ENCODE measurements at places on chromosomes 13 and 19.
A peak's percentile ranks its signal among the peaks of the same experiment; 100 is the strongest.

DNA sequence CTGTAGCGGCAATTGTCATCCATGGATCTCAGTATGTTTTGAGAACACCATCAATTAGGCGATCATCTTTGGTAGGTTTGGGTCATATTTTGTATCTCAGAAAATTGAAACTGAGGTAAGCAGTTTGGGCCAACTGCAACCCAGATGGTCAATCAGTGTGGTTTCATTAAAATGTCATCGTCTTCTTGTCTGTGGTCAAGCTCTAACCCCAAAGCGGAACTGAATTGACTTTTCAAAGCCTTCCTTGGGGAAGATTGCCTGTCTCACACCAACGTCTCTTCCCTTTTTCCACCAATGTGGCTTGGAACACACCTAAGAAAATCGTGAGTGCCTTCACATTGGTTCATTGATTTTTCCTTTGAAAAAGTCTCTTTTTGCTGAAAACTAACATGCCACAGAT, 56.3 kb upstream of the UBAC2 start:
- no peak for DNase-seq

DNA sequence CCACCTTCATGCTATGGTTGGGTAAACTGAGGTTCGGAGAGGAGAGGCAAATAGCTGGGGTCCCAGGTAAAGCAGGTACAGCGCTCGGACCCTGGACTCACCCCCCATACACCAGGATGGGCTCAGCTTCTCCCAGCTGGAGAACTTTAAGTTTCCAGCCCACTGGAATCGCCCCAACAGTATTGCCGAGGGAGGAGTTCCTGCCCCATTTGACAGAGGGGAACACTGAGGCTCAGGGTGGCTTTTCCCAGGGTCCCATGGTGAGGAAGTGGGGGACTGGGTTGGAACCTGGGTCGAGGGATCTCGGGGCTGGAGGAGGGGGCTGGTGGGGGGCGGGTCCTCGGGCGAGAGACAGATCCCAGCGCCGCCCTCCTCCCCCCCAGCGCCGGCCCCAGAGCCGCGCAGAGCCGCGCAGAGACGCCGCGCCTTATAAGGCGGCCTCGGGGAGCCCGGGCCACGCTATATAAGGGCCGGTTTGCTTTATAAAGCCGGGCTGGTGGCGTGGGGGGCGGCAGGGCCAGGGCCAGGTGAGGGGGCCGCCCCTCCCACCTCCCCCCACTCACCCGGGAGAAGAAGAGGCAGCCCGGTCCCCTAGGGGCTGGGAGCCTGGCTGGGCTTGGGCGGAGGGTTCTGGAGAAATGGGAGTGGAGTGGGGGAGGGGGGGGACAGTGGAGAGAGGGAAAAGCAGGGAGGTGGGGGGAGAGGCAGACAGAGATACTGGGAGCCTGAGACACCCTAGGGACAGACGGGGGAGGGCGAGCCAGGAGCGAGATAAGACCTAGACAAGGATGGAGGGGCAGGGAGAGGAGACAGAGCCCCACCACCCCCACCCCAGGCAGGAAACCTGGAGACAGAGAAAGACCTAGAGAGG, 1.1 kb downstream of the CNN1 start:
- DNase-seq: peak; percentile 41

GRCh38 chr13:107968470-107968869, 246.9 kb downstream of the LIG4 start:
- no peak for DNase-seq

- DNase-seq: no peak
These were observed 648.7 kb downstream of the UQCRFS1 start for GRCh38 chr19:28563964-28564921.

DNA sequence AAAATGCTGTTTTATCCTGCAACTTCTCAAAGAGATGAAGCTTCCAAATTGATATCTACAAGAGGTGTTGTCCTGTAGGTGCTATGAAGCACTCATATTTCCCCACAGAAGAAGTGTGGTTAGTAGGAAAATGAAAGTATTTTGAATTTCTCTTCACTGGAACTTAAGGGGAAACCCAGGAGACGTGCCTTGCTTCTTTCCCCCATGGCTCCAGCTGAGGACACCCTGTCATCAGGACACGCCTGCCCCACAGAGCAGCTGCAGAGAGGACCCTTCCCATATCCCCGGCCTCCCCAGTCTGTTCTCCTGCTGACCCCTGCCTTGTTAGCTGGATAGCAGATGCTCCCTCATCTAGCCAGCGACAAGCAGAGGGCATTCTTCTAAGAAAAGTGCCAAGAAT, 371.3 kb downstream of the COG6 start:
- no peak for DNase-seq

- DNase-seq: no peak
These were observed 76.6 kb upstream of the POMP start for GRCh38 chr13:28582225-28582891.

- DNase-seq: no peak
These were observed 15.6 kb upstream of the SMARCA4 start for GRCh38 chr19:10945264-10945663.

DNA sequence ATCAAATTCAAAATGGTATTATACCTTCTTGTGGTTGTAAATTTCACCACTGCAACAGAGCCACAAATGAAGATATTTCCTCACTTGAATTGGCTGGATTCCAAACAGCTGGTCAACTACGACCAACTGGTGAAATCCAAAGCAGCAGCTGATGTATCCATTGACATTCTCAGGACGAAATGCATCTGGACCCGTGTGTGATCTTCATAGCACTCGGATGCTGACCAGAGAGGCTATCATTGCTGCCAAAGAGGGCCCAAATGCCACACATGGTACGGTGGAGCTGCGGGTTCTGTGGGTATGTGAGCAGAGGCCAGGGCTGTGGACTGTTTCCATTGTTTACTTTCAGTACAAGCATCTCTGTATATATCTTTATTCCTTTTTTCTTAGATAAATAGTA, 25.6 kb upstream of the PCCA start:
- DNase-seq: no peak

DNA sequence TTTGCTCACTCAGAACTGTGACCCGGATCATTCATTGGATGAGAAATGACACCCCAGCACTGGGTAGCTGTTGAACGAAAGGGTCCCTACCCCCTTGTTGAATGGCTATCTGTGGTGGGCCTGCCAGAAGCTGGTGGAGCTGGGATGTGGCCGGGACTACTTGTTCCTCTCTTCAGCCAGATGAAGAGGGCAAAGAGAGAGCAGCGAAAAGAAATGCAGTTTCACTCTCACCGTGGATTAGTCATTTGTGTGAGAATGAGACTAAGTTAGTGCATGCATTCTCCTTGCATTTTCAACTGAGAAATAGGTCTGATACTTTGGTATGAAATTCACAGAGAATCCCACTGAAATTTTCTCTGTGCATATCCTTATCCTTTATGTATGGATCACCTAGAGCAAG, 553.1 kb downstream of the IRS2 start:
- DNase-seq: no peak

GRCh38 chr19:7928741-7929701, 3.1 kb upstream of the CTXN1 start:
- DNase-seq: peak; percentile 72

DNA sequence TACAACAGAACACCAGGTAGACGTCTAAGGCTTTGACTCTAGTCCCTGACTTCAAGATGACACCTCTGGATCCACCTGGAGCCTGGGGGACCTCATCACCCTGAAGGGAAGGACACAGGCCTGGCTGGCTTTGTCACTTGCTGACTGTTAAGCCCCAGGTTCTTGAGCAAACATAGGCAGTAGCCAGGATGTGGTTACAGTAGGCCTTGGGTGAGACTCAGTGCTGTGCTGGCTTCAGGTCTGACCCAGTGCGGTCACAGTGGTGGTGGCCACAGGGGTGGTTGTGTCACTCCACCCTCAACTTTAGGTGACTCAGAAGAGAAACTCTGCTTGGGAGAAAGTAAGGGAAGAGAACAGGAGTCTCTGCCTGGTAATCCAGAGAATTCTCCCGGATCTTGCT, 497.8 kb downstream of the UQCRFS1 start:
- no peak for DNase-seq

DNA sequence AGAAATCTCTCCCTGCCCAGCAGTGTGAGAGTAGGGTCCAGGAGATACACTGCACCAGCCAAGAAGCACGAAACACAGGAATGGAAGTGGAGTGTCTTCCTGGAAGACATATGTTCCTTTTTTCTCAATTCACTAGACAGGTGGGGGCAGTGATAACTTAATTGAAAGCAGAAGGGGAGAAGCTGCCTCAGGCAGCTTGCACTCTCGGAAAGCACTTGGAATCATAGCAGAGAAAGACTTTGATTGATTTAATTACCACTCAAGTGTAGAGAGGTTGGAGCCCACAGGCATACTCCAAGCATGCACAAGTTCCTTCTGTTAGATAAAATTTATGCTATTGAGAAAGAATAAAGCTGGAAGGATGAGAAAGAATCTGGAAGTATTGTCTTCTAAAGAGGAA, 249.4 kb downstream of the SLITRK6 start:
- DNase-seq: no peak

- DNase-seq: no peak
These were observed 432.2 kb upstream of the ZNF507 start for GRCh38 chr19:31913103-31913661.

DNA sequence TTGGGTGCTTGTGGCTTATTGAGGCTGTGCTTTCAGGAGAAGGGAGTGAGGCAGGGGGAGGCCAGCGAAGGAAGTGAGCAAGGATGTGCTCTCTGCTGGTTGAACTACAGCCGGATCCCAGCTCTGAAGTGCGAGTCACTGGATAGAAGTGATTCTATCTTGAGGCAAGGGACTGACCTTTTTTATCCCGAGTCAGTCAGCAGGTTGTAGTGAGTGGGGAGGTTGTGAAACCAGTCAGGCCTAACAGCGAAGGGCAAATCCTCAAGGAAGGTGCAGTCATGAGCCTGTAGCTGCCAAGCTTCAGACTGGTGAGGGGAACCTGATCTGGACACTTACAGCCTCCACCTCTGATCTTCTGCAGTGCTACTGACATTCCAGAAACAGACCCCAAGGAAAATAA, 18.6 kb downstream of the SCEL start:
- no peak for DNase-seq

- DNase-seq: no peak
These were observed 26.9 kb downstream of the SLITRK6 start for GRCh38 chr13:85772367-85772766.

GRCh38 chr13:104426435-104426834, 1360.2 kb upstream of the SLC10A2 start:
- no peak for DNase-seq

DNA sequence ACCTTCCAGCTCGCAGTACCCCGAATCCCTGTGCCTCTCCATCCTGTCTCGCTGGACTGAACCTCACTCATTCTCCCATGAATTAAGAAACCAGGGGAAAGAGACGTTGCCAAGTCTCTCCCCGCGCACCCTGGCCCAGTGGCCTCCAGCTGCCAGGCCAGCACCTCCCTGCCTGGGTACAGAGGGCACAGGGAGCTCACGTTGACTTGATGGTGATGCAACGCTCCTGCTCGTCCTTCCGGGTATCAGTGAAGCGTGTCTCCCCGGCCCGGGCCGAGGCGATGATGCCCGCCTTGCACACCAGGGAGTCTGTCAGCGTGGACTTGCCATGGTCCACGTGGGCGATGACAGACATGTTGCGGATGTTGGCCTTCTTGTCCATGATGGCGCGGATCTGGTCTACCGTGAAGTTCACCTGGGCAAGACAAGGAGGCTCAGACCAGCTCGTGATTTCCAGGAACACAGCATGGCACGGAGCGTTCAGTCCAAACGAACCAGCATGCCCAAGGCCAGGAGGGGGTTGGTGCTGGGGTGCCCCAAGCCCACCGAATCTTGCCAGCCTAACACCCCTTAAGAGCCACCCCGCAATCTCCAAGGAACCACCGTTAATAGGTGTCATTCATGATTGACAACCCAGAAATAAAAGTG, 1.2 kb downstream of the EEF2 start:
- DNase-seq: peak; percentile 38

DNA sequence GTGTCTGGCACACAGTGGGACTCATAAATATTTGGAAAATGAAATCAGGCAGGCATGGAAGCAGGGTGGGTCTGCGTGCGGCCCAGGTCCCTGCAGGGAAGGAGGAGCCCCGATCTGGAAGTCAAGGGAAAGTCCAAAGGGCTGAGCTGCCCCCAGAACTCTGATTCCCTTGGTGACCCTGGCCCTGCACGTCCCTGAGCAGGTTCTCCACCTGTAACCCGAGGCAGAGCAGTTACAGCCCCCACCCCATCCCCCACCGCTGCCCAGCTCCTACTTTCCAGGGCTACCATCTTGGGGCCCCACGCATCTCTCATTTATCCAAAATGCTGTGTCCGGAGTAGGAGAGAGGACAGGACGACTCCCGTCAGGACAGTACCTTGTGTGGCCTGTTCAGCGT, 2.1 kb downstream of the PLEKHF1 start:
- DNase-seq: no peak

DNA sequence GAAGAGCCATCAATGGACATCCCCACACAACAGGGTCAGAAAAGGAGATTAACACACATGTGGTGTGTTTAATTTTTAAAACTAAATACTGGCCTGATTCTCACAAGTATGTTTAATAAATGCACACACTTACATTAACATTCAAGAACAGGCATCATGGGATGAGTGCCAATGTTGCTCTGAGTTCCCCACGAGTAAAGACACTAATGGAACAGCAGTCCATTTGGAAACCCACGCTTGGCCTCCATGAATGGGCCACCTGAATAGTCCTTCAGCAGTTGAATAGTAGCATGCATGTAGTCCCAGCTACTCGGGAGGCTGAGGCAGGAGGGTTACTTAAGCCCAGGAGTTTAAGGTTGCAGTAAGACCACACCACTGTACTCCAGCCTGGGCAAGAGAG, 195.2 kb upstream of the IPO5 start:
- no peak for DNase-seq

DNA sequence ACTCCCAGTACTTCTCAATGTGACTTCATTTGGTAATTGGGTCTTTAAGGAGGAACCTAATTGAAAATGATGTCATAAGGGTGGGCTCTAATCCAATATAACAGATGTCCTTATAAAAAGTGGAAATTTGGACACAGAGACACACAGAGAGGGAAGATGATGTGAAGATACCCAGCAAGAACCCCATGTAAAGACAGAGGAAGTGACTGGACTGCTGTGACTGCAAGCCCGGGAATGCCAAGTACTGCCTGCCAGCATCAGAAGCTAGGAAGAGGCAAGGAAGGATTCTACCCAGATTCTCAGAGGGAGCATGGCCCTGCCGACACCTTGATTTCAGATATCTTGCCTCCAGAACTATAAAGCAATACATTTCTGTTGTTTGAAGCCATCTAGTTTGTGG, 239.3 kb downstream of the KCTD12 start:
- peak; percentile 29 for DNase-seq

- DNase-seq: no peak
These were observed 505 bp downstream of the PAF1 start for GRCh38 chr19:39390451-39390750.

GRCh38 chr13:75518439-75519088, 19.1 kb downstream of the COMMD6 start:
- no peak for DNase-seq

GRCh38 chr19:30204721-30205120, 167.5 kb upstream of the ZNF536 start:
- DNase-seq: no peak

GRCh38 chr19:35986664-35987570, 8.1 kb upstream of the SDHAF1 start:
- DNase-seq: no peak

DNA sequence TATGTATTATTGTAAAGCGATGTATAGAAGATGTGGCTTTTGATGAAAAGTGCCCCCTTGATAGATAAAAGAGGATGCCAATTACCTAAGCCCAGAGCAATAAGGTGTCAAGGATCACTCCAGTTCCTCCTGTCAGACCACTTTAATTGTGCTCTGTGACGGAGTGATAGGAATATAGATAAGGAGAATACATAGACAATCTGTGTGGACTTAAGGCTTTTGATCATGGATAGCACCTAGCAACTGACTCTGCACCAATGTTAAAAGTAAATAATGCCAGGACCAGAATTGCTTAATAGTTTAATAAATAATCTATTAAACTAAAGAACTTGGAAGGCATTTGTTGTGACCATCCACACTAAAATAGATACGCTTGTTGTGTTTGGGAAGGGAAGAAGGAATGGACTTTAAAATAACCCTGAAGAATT, 390.7 kb upstream of the ARGLU1 start:
- DNase-seq: no peak
